ENCODE measurements at places on chromosomes 11 and 22.

GRCh38 chr11:16977994-16978315 lies 36.3 kb downstream of the PLEKHA7 start:
- no peak for DNase-seq

DNA sequence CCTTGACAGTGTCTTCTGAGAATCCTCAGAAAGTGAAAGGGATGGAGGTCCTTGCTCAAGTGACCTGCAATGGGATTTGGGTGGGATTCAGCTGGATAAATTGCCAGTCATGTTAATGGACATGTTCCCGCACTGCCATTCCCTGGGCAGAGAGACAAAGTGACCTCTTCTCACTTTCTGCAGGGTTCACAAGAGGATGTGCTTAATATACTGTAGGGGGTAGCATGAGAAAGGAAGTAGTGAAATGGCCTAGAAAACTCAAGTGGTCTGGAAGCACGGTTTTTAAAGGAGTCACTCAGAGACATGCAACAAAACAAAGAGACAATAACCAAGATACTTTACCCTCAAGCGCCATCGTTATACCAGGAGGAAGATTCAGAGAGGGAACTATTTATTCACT lies 70.2 kb downstream of the NELL1 start:
- DNase-seq = no peak

- no peak for DNase-seq
These were observed 231.0 kb downstream of the DDX10 start for GRCh38 chr11:108895579-108896480.

GRCh38 chr11:85619499-85619898 lies 7.6 kb downstream of the DLG2 start:
- no peak for DNase-seq

GRCh38 chr11:121063728-121064127 lies 37.3 kb upstream of the TECTA start:
- no peak for DNase-seq

DNA sequence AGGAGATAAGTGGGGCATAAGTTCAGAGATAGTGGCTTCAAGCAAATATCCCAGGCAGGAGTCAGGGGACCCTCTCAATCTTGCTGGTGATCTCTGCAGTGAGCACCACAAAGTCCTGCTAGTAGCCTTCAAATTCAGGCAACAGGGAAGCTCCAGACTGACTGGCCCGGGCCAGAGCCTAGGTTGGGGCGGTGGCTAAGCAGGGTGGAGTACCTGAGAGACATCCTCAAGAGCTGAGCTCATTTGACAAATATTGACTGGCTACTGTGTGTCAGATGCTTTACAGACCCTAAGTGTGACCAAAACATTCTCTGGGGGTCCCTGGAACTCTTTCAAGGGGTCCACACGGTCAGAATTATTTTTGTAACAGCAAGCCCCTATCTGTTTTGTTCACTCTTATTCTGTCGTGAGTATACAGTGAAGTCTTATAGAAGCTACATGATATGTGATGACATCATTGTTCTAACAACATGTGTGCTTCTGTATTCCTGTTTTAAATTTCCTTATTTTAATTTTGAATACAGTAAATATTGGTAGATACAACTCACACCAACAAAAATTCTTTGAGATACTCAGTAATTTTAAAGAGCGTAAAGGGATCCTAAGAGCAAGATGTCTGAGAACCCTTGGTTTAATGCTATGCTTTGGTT lies 71.6 kb downstream of the APIP start:
- DNase-seq = no peak

- no peak for DNase-seq
These were observed 623 bp downstream of the NDUFS8 start for GRCh38 chr11:68031144-68031464.

- DNase-seq = no peak
These were observed 8.7 kb upstream of the OR4B1 start for GRCh38 chr11:48207881-48208280.

DNA sequence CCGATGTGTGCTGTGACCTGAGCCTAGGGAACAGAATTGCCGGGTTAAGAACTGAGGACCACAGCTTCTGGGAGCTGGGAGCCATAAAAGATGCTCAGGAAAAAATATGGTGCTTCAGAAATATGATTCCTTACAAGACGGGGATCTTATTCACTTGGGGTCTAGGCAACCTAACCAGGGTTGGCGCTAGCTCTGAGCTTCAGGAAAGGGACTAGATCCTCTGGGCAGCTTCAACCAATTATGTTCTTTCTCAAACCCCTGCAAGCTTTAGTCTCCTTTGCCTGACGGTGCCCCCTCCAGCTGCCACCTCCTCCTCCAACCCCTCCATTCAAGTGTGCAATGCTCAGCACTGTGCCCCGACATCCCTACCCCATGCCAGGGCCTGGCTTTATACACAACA lies 634.1 kb upstream of the CADM1 start:
- no peak for DNase-seq

DNA sequence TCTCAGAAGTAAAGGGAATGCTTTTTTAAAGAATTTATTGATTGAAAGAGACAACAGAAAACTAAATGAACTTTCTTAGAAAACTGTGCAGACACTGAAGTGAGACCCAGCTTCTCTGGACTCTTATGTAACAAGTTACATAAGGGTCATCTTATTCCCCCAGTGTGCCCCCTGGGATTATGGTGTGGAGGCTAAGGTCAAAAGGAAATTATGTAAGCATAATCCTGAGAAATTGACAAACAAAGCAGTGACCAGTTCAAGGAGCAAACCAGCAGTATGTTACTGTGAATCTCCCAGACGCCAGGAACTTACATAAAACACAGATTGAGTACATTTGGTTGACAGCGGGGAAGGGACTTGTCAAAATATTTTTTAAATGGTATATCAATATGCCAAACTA lies 78.6 kb downstream of the SLC1A2 start:
- no peak for DNase-seq

DNA sequence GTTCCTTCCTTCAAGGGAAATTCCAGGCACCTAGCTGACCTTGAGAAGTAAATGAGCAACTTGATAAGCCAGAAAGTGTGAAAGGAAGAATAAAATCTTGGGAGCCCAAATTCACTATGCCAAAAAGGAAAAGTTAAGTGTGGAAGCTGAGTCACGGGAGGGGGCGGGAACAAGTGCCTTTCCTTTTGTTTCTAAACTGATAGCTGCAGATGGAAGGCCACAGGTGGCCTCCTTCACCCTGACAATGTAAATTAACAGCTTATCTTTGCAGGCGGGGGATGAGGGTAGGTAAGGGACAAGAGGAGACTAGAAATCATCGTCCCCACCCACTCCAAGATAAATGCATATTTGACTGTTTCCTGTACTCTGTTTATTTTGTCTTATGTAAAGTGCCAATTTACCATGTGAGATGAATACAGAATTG lies 36.4 kb upstream of the TREH start:
- DNase-seq = no peak

DNA sequence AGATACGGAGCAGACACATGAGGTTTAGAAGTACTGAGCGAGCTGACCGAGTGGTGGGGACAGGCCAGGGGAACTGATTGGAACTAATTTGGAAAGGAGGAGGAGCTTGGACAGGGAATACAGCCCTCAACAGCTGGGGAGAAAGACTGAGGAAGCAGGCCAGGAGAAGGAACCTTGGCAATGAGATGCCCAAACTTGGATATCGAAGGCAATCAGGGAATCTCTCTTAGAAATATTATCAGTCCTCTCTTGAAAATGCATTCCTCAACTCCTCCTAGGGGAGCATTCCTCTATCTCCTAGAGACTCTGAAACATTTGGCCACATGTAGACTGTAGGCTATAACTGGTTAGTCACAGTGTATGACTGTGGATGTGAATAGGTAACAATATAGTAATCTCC lies 284.6 kb downstream of the GUCY1A2 start:
- DNase-seq = no peak

DNA sequence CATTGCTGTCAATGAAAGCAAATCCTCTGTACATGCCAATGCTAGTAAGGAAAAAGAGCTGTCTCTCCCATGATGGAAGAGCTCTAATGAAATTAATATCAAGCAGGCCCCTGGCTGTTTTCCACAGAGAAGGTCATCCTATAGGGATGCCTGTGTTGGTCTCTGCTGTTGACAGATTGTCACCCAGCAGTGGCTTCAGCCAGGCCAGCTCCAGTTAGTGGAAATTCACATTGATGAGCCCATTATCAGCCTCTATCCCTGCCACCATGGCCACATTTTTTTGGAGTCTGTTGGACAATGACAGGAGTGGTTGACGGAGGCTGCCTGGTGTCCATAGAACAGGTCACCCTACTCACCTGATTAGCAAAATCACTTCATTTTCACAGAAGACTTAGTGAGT lies 104.3 kb downstream of the GGTLC2 start:
- DNase-seq = no peak

DNA sequence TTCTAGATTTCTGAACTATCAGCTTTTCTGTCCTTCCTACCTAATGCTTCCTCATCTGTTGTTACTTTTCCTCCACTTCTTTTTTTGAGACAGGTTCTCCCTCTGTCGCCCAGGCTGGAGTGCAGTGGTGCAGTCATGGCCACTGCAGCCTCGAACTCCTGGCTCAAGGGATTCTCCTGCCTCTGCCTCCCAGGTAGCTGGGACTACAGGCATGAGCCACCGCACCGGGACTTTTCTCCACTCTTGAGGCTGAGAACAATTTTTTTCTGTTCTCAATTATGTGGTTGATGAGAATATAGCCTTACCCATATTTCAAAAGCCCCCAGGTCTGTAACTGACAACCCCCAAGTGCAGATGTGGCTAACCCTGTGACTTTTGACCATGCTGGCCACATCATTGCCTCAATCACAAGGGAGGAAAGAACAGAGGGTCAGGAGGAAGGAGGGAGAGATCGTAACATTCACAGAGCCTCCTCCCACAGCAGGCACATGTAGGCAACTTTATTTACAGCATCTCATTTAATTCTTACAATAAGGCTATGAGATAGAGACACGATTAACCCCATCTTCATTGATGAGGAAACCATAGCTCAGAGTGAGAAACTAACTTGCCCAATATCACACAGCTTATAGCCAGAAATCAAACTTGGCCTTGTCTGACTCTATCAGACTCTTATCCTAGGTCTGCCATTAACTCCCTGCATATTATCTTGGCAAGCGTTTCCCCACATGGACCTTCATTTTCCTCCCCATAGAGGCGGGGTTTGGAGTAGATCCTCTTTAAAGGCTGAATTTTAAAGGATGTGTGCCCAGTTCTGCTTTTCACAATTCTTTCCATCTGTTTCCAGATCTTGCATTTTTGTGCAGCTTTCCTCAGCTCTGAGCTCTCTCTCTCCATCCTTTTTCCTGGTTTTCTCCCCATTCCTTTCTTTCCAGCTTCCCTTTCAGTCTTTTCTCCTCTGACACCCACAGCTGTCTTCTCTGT lies 9.6 kb downstream of the POU2F3 start:
- no peak for DNase-seq

DNA sequence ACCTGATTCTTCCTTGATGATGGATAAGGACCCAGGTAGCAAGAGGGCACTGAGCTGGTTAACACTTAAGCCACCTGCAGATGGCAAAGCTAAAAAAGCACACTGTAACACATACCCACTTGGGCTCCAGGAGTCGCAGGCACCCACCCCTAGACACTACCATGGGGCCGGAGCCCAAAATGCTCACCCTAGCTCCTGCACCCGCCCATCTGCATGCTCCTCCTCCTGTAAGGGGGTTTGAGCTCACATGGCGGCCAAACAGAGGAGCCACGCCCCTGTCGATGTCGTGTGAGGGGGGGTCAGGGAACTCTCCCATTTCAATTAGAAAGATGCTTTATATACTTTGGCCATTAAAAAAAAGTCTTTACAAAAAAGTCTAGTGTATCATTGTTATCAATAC lies 370.7 kb downstream of the DLG2 start:
- DNase-seq = peak; percentile 60

DNA sequence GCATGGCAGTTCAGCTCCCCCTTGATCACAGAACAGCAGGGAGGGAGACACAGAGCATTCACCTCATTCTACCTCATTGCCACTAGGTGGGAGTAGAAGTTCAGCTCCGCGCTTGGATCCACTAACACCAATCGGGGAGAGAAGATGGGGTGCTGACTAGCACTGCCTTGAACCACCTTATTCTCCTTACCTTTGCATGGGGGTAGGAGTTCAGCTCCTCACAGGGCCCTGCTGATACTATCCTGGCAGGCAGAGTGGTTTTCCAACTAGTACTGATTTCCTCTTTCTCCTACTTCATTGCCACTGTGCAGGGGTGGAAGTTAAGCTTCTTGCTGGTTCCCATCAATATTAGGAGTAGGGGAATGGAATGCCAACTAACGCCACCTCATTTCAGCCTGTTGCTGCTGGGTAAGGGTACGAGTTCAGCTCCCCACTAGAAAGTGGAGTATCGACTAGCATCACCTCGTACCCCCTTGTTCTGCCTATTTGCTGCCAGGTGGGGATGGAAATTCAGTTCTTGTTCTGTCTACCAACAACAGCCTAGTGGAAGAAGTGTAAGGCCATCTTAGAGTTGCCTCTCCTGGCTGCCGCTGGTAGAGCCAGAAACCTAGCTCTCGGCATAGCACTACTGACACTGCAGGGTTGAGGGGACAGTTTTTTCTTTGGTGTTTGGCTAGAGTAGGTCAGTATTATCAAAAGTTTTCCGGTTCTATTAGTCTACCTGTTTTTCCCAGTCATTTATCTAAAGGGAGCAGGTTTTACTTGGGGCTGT lies 550.9 kb upstream of the CCDC90B start:
- DNase-seq = no peak

DNA sequence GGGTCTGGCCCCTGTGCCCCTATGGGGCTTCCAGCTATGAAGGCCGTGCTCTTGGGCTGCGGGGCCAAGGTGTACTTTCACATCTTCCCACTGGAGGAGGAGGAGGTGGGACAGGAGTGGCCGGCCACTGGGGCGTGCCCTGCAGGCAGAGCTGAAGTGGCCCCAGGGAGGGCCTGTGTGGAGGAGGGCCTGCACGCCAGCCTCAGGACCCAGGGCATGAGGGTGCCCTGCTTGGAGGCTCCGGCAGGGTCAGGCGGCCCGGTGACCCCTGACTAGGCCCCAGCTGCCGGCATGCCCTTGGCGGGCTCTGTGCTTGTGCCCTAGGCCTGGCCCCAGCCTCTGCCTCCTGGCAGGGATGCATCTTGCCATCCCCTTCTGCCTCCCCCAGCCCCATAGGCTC lies 5.2 kb downstream of the PRR5 start:
- DNase-seq = no peak

- no peak for DNase-seq
These were observed 5.1 kb downstream of the CHEK2 start for GRCh38 chr22:28736301-28737155.

- DNase-seq = no peak
These were observed 95.3 kb downstream of the DBX1 start for GRCh38 chr11:20064961-20065405.

- DNase-seq = peak; percentile 74
These were observed 720 bp downstream of the FAM118A start for GRCh38 chr22:45310331-45310976.

GRCh38 chr11:693415-693831 lies 1.6 kb downstream of the DEAF1 start:
- no peak for DNase-seq

- no peak for DNase-seq
These were observed 110.3 kb downstream of the WNT7B start for GRCh38 chr22:45866646-45867117.

GRCh38 chr11:18769802-18770456 lies 21.7 kb downstream of the PTPN5 start:
- no peak for DNase-seq

DNA sequence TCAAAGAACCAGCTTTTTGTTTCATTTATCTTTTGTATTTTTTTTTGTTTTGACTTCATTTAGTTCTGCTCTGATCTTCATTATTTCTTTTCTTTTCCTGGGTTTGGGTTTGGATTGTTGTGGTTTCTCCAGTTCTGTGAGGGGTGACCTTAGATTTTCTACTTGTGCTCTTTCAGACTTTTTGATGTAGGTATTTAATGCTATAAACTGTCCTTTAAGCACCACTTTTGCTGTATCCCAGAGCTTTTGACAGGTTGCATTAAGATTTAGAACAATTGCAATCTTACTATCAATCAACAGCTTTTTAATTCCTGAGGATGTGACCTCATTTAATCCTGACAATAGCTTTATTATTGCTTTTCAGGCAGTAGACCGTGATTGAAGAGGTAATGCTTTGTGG lies 94.3 kb downstream of the ZNF280B start:
- DNase-seq = no peak
